Amniotic epithelial cell (primary cell): ENCODE measurements at places on chromosomes 16 and 17.

DNA sequence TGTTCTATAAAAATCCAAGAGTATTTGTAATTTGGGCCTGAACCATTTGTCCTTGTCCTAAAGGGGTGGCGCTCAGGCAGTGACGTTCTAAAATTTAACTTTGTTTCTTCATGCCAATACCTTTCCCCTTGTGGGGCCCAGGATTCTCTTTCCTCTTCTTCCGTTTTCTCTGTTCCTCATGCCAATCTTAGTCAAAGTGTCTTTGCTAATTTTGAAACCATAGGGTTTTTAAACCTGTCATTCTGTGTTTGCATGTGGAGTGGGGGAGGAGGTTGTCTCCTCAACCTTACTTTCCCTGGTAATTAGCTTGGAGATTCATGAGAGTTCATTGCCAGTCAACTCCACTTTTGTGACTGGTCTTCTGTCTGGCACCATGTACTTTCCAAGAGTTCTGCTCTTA lies 337.1 kb downstream of the MAF start:
- DNase-seq, result no peak

DNA sequence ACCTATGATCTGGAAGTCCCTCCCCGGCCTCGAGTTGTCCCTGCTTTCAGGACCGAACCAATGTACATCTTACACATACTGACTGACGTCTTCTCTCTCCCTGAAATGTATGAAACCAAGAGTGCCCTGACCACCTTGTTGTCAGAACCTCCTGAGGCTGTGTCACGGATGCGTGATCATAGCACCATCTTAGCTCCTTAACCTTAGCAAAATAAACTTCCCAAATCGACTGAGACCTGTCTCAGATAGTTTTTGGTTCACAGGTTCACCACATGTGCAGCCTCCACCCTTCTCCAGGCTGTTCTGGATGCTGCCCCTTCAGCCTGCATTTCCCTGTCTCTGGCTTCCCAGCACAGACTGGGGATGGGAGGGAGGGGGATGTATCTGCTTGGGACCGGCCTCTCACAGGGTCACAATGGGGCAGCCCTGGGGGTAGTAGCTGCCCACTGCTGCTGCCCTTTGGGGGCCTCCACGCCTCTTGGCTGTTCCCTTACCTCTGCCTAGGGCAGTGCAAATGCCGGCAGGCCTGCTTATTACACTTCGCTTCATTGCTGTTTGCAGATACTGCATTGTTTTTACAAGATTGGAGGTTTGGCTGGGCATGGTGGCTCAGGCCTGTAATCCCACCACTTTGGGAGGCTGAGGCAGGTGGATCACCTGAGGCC lies 69.8 kb downstream of the NT5M start:
- DNase-seq, result no peak

DNA sequence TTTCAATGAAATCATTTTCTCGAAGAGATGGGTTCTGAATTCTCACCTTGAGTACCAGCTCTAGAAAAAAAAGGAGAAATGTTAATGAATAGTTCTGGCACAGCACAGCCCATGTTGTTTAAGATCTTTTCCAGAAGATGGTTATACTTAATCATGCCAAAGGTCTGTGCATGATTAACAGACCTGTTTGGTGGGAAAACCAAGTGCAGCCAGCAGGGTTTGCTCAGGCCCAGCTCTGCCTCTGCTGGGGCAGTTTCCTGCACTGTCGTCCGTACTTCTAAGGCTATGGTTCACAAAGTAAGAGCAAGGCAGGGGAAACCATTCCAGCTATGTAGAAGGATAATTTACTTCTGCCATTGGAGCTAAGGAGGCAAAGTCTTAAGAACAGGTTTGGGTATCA lies 10.7 kb downstream of the ANKRD40 start:
- DNase-seq, result no peak

DNA sequence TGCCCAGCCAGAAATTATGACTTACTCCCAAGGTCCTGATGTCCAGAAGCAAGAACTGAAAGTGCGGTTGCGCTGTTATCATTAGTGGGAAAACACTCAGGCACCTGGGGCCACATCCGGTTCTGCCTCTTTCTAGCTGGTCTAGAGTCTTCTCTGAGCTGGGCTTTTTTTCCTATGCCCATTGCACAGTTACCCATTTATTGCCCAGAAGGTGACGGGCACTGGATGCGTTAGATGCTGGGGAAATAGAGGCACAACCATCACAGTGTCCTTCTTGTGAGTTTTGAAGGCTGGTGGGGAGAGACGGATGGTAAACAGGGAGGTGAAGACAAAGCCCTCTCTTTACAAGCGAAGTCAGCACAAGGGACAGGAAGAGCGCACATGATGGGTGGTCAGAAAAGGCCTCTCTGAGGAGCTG lies 37.7 kb downstream of the PLCG2 start:
- DNase-seq, result no peak

GRCh38 chr17:48800626-48801217 lies 16.3 kb downstream of the TTLL6 start:
- no peak for DNase-seq
